ENCODE measurements at places on chromosomes 5 and 9. TPM values are rescaled to one million over a fixed set of nuclear protein-coding genes. Genes with fewer than 3 reads are reported as not detected.

DNA sequence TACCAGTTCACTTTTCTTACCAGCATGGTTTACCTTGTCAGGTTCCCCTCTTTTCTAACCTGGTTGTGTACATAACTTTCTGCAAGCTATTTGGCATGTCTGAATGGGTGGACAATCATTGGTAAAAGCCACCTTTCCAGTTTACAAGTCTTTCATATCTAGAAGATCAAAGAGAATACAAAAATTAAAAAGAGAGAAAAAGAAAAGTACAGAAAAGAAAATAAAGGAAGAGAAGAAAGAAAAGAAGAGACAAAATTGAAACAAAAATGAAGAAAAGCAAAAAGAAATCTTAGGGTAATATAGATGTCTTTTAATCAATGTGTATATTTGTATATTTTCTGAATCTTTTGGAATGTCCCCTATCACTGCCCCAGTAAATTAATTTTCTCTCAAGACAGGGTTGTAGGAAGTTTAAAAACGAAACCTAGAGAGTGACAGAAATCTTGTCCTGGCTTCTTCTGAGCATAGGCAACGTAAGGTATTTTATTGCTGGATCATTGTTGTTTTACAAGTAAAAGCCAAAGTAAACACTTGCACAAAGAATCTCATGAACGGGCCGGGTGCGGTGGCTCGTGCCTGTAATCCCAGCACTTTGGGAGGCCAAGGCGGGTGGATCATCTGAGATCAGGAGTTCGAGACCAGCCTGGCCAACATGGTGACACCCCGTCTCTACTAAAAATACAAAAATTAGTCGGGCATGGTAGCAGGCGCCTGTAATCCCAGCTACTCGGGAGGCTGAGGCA, 98.7 kb upstream of the IFNE start:
- no peak overlapping the region for H3K4me3 ChIP-seq
- peaks cover 31% of the 10 kb centered on the region for H3K4me1 ChIP-seq
- no peaks in the 10 kb centered on the region for H3K36me3 ChIP-seq
- peaks cover 3% of the 10 kb centered on the region for H3K27me3 ChIP-seq
- H3K27ac ChIP-seq = no peak overlapping the region

GRCh38 chr9:96524764-96525163, 74.8 kb downstream of the HABP4 start:
- H3K4me1 ChIP-seq = peaks cover 4% of the 10 kb centered on the region
- no peak for DNase-seq
- no peak overlapping the region for H3K27ac ChIP-seq
- H3K36me3 ChIP-seq = no peaks in the 10 kb centered on the region
- H3K4me3 ChIP-seq = no peak overlapping the region

LAMC3 gene
- total RNA-seq = not detected

GRCh38 chr5:143652108-143652700, 159.8 kb upstream of the HMHB1 start:
- DNase-seq = no peak
- no peaks in the 10 kb centered on the region for H3K36me3 ChIP-seq
- H3K4me1 ChIP-seq = peaks cover 9% of the 10 kb centered on the region
- H3K4me3 ChIP-seq = no peak overlapping the region

GRCh38 chr9:114829574-114830440, 24.0 kb upstream of the TNFSF15 start:
- no peak overlapping the region for H3K4me3 ChIP-seq
- DNase-seq = no peak
- no peak overlapping the region for H3K27ac ChIP-seq
- H3K27me3 ChIP-seq = peaks cover 29% of the 10 kb centered on the region
- peaks cover 3% of the 10 kb centered on the region for H3K4me1 ChIP-seq

DNA sequence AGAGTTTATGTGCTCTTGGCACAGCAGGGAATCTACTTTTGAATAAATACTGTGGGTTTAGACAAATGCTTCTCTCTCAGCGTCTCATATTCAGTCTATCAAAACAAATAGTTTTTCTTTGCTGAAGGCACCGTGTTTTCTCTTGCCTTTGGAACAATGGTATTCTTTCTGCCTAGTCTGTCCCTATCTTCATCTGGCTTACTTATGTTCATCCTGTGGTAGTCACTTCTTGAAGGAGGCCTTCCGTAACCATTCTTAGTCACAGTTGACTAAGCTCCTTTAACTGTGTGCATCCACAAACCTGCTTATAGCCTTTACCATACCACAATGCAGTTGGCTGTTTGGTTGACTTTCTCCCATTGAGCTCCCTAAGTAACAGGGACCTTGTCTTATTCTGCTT, 45.9 kb downstream of the LARP1 start:
- DNase-seq = no peak
- H3K27ac ChIP-seq = no peak overlapping the region
- H3K36me3 ChIP-seq = peaks cover 73% of the 10 kb centered on the region
- H3K27me3 ChIP-seq = no peaks in the 10 kb centered on the region
- H3K4me1 ChIP-seq = peaks cover 17% of the 10 kb centered on the region

GRCh38 chr9:124723352-124723751, 47.8 kb downstream of the NR6A1 start:
- H3K27ac ChIP-seq = no peak overlapping the region
- H3K4me3 ChIP-seq = no peak overlapping the region
- H3K36me3 ChIP-seq = no peaks in the 10 kb centered on the region
- no peaks in the 10 kb centered on the region for H3K4me1 ChIP-seq
- peaks cover 15% of the 10 kb centered on the region for H3K27me3 ChIP-seq

- H3K4me3 ChIP-seq = no peak overlapping the region
- H3K4me1 ChIP-seq = no peaks in the 10 kb centered on the region
- H3K27ac ChIP-seq = no peak overlapping the region
- no peaks in the 10 kb centered on the region for H3K27me3 ChIP-seq
- DNase-seq = no peak
- peaks cover 11% of the 10 kb centered on the region for H3K36me3 ChIP-seq
Measured at GRCh38 chr5:310941-311434, 10.5 kb upstream of the AHRR start.

MRPL50 gene
- 9.2 TPM for total RNA-seq

LCNL1 gene
- total RNA-seq = 1.0 TPM

- no peak for DNase-seq
- no peak overlapping the region for H3K4me3 ChIP-seq
- no peaks in the 10 kb centered on the region for H3K27me3 ChIP-seq
- H3K27ac ChIP-seq = no peak overlapping the region
- peaks cover 7% of the 10 kb centered on the region for H3K36me3 ChIP-seq
- H3K4me1 ChIP-seq = peaks cover 65% of the 10 kb centered on the region
Measured at GRCh38 chr9:120885958-120886357, 9.0 kb upstream of the PHF19 start.

IFNA21 gene
- total RNA-seq = not detected

GRCh38 chr5:112757468-112758208, 20.0 kb downstream of the APC start:
- peaks cover 7% of the 10 kb centered on the region for H3K36me3 ChIP-seq
- peaks cover 3% of the 10 kb centered on the region for H3K4me1 ChIP-seq
- DNase-seq = no peak
- no peak overlapping the region for H3K27ac ChIP-seq

- no peak overlapping the region for H3K4me3 ChIP-seq
- H3K27ac ChIP-seq = no peak overlapping the region
- peaks cover 1% of the 10 kb centered on the region for H3K4me1 ChIP-seq
- H3K36me3 ChIP-seq = no peaks in the 10 kb centered on the region
- peak; percentile 31 for DNase-seq
Measured at GRCh38 chr5:159965031-159965837, 43.7 kb upstream of the TTC1 start.

- no peaks in the 10 kb centered on the region for H3K27me3 ChIP-seq
- no peaks in the 10 kb centered on the region for H3K4me1 ChIP-seq
- H3K27ac ChIP-seq = no peak overlapping the region
- peaks cover 74% of the 10 kb centered on the region for H3K36me3 ChIP-seq
- no peak overlapping the region for H3K4me3 ChIP-seq
Measured at GRCh38 chr9:78325343-78325742, 28.4 kb downstream of the PSAT1 start.

P4HA2 gene
- total RNA-seq = 10.5 TPM

FGF18 gene
- not detected for total RNA-seq

GALNT12 gene
- 2.2 TPM for total RNA-seq

- peaks cover 39% of the 10 kb centered on the region for H3K27me3 ChIP-seq
- DNase-seq = no peak
- no peaks in the 10 kb centered on the region for H3K36me3 ChIP-seq
- H3K4me1 ChIP-seq = peaks cover 10% of the 10 kb centered on the region
- H3K27ac ChIP-seq = no peak overlapping the region
Measured at GRCh38 chr9:105656131-105656921, 5.9 kb upstream of the TAL2 start.

DNA sequence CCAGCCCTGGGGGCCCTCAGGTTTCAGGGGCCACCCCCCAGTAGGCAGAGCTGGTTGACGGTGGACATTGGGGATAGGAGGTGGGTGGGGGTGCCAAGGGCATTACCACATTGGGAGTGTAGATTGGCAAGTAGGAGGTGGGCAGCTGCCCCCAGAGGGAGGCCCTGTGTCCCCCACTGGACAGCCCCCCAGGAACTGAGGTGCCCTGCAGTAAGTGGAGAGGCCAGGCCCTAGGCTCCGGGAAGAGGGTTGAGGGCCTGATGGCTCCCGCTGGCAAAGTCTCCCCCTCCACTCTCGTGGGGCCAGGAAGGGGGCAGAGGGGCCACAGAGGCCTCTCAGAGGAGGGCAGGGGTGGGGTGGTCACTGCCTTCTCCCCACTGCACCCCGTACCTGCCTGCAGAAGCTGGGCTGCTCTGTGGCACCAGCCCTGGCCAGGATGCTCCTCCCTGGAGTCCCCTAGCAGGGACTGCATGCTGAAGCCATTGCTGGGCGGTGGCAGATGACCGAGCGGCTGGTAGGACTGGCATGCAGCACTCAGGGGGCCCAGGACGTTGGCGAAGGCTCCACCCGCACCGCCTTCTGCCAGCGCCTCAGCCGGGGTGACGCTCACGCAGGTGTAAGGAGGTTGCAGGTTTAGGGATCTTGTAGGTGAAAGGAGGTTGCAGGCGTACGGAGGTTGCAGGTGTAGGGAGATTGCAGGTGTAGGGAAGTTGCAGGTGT, 89.6 kb upstream of the CACNA1B start:
- H3K27me3 ChIP-seq = no peaks in the 10 kb centered on the region
- no peak overlapping the region for H3K4me3 ChIP-seq
- H3K4me1 ChIP-seq = peaks cover 26% of the 10 kb centered on the region
- DNase-seq = no peak
- H3K36me3 ChIP-seq = peaks cover 55% of the 10 kb centered on the region
- H3K27ac ChIP-seq = peak overlapping the region; percentile 75

SPAG8 gene
- 2.2 TPM for total RNA-seq

DNA sequence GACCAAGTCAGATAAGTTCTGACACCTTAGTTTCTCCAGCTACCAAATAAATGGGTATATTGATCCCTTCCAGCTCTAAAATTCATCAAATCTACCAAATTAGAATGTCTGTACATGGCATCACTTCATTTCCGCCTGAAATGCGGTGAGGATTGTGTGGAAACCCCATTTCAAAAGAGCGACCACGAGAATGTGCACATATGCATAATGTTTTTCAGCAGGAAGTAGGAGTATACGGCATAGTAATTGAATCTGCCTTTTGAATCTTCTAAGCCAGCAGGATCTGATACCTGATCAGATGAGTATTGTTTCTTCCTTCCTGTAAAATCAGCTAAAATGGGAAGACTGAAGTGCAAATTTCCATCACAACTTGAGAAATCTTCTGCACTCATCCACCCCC, 418.6 kb downstream of the TMEM38B start:
- DNase-seq = no peak
- H3K4me1 ChIP-seq = no peaks in the 10 kb centered on the region
- H3K4me3 ChIP-seq = no peak overlapping the region
- no peaks in the 10 kb centered on the region for H3K36me3 ChIP-seq
- no peaks in the 10 kb centered on the region for H3K27me3 ChIP-seq
- H3K27ac ChIP-seq = no peak overlapping the region

PCDHB5 gene
- total RNA-seq = not detected

GPR151 gene
- not detected for total RNA-seq

GRCh38 chr9:122223435-122223834, 5.3 kb downstream of the LHX6 start:
- no peak overlapping the region for H3K27ac ChIP-seq
- peaks cover 21% of the 10 kb centered on the region for H3K4me1 ChIP-seq
- H3K4me3 ChIP-seq = no peak overlapping the region
- no peaks in the 10 kb centered on the region for H3K36me3 ChIP-seq

DNA sequence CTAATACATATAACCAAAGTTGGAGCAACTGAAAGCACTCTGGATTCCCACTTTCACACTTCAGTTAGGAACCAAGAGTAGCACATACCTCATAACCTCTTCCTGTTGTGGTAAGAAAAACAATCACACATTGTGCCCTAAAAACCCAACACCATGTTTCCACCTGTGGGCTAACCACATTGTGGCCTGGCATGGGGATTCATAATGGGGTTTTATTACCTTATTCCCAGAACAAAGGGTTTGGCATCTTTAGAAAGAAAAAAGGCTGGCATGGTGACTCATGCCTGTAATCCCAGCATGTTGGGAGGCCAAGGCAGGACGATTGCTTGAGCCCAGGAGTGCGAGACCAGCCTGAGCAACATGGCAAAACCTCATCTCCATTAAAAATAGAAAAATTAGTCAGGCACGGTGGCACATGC, 60.6 kb downstream of the HSD17B3 start:
- no peaks in the 10 kb centered on the region for H3K36me3 ChIP-seq
- DNase-seq = peak; percentile 68
- H3K27ac ChIP-seq = no peak overlapping the region
- H3K4me1 ChIP-seq = peaks cover 17% of the 10 kb centered on the region
- H3K27me3 ChIP-seq = peaks cover 80% of the 10 kb centered on the region

Data from activated CD4-positive, alpha-beta memory T cell treated with anti-CD3 and anti-CD28 coated beads, Interleukin-2, amount 10 ng/mL, durations not matched to agents 7 days and 5 days (primary cell).